ENCODE measurements at places on chromosomes 16 and 17.

DNA sequence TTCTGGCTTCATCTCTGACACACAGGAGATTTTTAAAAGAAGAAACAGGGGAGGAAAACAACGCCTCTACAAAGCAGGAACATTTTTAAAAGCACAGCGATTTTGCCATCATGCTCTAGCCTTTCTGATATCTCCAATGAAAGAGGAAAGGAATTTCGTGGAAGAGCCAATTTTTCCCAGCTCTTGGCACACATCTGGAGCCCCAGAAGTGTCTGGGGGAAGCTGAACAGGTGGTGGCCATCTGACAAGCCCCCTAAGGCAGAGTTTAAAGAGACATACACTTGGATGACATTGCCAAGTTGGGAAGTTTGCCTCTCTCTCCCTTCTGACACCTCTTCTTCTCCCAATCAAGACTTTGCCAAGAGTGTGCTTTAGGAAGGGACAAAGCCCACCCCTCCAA is 82.1 kb downstream of the CCT6B start:
- no peak for DNase-seq

- peak; percentile 47 for DNase-seq
Observed at GRCh38 chr16:56742030-56742984, 12.4 kb downstream of the NUP93 start.

DNA sequence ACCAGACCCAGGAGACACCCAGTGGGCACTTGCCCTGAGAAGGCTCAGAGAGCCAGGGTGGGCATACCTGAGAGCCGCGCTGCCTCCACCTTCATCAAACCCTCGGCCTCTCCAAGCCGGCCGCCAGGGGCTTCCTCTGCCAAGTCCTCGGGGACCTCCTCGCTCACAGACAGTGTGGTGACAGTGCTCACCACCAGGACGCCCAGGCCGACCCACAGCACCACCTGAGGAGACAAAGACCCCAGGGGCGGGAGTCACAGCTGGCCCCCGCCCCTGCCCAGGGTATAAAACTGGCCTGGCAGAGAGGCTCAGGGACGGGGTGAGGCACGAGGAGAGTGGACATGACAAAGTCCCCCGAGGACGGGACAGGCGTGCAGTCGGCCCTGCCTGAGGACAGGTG is 21.1 kb downstream of the NDUFAF8 start:
- no peak for DNase-seq

DNA sequence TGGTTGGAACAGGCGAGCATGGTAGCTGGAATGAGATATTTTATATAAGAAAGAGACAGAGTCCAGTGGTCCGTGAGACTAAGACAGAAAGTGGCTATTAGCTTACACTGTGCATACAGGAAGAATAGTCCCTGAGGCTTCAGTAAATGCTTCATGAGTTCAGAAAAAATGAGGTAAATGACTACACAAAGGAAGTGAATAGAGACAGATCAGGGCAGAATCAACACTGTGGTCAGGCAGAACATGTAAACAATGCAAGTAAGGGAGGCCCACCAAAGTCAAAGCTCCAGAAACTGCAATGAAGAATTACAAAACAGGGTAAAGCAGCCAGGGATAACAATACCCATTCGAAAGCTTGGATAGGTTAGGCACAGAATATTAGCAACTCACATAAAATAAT is 4.8 kb downstream of the ABCA10 start:
- no peak for DNase-seq

DNA sequence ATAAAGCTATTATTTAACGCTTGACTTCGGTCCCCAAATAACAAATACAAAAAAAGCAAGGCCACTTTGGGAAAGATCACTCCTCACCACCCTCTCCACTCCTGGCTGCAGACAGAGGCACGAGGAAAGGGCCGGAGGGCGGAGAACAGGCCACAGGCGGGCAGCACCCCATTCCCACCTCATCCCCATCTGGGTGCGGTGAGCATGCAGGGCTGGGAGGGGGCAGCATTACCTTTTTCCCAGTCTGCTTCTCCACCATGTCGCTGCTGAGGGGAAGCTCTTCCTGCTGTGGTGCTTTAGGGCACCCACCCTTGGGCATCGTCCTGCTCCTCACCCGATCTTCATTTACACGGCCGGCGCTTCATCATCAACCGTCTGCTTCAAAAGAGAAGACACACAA is 99.2 kb downstream of the ZNF778 start:
- no peak for DNase-seq

- DNase-seq = no peak
Observed at GRCh38 chr16:51271156-51271701, 120.2 kb upstream of the SALL1 start.
